ENCODE measurements at places on chromosomes 7 and 10.
A peak's percentile ranks its signal among the peaks of the same experiment; 100 is the strongest.

DNA sequence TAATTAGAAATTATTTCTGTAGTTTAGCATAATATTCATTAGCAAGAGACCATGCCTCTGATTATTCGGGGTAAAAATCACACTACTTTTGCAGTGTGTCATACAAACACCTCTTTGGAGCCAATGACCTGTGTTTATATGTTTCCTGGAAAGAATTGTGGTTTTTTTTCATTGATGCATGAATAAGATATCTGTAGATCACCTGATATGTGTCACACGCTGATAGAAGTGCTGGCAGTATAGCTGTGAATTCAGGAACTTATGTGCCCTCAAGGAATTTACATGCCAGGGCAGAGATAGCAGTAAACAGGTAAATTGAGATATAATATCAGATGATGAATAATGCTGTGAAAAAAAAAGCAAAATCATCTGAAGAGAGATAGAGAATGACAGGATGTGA, 118.2 kb downstream of the VPS50 start:
- DNase-seq, result no peak

DNA sequence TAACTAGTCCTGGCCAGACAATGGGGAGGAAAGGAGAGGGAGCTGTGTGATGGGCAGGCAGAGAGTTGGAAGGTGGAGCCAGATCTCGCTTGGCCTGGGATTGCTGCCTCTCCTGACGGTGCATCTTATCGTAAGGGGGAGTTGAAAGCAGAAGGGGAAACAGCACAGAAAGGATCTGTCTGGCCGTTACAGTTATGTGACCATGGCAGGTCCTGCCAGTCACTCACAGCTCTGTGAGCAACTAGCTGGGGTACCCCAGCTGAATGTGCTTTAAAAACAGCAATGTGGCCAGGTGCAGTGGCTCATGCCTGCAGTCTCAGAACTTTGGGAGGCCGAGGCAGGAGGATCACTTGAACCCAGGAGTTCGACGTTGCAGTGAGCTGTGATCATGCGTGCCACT, 8.1 kb downstream of the BLVRA start:
- no peak for DNase-seq

DNA sequence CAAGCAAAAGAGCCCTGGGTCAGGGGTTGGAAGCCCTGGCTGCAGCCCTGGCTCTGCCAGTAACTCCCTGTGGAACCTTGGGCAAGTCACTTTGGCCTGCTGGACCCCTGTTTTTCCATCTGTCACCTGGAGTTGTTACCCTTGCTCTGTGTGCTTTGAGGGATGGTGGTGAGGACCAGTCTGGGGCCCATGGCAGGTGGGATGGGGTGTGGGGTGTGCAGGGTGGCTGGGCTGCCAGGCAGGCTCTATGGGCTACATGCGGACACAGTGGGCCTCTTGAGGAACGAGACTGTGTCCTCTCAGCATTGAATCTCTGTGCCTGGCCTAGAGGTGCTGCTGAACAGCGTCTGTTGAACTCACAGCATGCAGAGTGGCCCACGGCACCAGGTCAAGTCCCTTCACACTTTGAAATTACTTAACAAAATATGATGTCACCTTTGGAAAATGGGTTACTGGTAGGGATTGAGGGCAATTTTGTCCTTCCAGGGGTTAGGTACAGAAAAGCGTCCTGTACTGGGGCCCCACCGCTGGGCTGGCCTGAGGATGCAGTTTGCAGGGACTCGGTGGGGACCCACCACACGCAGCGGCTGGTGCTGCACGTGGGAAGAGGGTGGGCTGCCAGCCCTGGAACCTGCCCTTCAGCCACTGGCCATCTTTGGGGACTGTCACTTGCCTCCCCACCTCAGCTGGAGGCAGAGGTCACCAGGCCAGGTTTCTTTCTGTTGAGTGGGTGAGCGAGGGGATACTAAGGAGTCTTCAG, 45.3 kb downstream of the PRF1 start:
- DNase-seq, result no peak

- DNase-seq, result peak; percentile 53
Observed at GRCh38 chr7:106731646-106732444, 70.9 kb upstream of the CCDC71L start.

DNA sequence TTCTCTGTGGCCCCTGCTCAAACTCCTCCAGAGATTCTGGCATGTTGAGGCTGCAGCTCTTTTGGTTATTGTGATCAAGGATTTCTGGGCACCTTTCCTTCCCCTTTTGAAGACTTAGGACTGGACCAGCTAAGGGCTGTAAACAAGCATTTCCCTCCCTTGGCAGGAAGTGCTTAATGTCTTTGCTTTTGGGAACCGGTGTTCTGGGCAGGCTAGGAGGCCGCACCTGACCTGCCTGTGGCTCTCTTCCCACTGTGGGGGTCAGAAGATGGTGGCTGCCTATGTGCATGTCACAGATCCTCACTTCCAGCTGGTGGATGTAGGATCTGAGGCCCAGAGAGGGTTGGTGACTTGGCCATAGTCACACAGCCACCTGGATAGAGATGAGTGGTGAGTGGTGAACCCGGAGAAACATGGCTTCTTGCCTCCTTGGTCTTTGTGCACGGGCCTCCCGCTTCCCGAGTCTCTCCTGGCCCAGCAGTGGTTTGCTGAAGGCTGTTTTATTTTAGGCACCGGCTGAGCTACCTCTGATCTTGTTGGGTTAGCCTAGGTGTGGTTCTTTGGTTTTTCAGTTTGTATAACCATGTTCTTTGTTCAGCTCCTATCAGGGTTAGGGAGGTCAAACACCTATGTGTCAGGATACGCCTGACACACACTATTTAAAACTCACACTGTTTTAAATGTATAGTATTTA, 82.0 kb downstream of the GRK5 start:
- no peak for DNase-seq

GRCh38 chr10:59434463-59435321, 72.3 kb upstream of the FAM13C start:
- DNase-seq, result peak; percentile 43

All from HCEC 1CT (cell line).